Activated T-helper 1 cell treated with Interleukin-2 at 50 U/mL for 16 hours (primary cell): ENCODE measurements at places on chromosomes 3 and 15.

DNA sequence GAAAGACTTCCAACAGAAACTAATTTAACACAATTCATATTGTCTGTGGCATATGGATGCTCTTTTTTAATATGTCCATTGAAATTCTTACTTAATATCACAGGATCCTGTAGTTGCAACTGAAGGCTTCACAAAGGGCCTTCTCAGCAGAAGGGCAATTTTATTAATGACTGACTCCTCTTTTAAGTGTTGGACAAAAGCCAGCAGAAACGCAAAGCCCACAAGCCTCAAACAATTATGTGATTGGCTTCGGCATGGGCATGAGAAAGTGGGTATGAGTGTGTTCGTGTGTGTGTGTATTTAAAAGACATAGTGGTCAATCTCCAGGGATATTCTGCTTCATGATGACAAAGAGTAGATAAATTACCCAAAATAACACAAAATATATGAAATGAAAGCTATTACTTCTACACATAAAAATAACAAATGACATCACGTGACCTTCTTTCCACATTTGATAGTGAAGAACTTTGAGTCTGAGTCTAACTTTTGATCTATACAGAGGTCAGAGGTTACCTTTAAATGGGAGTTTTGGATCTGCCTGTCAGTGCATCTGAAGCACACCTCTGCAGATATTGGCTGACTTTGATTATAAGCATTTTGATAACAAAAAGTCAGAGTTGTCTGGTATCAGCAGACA is 496.9 kb downstream of the CADM2 start:
- no peak for DNase-seq

GRCh38 chr3:148758303-148758884 is 60.7 kb downstream of the AGTR1 start:
- no peak for DNase-seq

DNA sequence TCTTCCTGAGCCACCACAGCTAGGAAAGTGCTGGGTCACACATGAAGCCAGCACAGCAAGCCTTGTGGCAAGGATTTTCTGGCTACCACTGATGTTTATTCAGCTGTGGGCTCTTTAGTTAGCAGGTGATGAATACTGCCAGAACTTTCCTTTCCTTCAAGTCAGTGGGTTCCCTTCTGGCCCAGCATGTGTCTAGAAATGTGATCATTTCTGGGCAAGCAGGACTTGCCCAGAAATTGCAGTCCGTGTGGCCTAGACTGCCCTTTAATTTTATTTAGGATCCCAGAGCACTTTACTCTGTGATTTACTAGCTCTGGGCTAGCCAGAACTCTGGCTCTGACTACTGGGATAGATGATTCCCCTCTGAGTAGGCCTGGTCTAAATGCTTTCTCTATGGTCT is 397.5 kb downstream of the ZIC4 start:
- no peak for DNase-seq

- no peak for DNase-seq
Observed at GRCh38 chr15:81948222-81948621, 97.6 kb downstream of the MEX3B start.

DNA sequence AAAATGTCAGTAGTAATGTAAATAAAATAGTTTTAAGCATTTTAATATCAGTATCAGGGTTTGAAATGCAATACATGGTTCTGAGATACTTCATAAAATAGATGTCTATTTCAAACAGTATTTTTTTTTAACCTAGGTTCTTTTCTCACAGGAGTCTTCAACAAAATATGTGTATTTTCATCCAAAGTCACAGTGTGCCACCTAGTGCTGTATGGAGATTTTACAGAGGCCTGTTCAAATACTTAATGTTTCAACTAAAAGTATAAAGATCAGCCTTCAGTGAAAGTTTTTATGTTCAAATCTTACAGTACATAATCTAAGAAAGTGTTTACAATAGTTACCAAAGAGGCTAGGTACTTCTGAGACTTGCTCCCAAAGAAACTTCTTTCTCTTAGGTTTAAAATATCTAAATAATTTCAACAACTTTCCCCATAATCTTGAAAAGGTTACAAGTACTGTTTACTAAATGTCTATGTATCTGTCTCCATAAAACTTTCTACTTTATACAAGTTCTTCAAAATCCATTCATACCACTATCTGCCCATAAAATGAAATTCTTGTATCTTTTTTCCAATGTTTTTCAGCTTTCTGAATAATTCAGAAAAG is 38.3 kb downstream of the SCAPER start:
- DNase-seq = no peak

- DNase-seq = no peak
Observed at GRCh38 chr3:105906345-105906744, 37.5 kb upstream of the CBLB start.

DNA sequence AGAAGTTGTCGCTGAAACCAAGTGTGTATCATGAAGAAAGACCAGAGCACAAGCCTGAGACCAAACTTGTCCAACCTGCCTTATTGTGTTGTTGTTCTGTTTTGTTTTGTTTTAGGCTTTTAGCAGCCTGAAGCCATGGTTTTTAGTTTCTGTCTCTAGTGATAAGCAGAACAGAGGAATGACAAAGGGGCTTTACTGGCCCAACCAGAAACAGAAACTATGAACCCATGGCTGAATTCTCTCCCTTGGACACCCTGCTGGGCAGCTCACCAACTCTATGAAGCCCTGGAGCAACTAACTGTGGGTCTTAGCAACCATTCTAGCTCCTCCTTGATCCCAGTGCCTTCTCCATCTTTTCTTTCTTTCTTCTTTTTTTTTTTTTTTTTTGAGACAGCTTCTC is 30.3 kb downstream of the HCLS1 start:
- DNase-seq = no peak

DNA sequence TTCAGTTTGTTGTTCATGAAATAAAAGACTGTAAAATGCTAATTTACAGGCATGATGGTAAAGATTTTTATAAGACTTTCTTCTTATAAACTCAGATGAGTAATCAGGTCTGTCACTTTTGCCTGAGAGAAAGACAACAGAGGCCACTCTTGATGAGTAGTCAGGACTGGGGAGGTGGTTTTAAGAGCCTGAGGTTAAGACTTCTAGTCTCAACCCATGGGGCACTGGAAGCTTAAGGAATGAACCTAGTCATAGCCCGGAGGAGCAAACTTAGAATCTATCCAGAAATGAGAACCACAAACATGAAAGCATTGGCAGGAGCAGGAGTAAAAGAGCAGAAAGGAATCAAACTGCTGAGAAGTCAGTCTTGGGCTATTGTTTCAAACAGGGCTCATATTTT is 846.3 kb upstream of the ARPP21 start:
- DNase-seq = no peak

DNA sequence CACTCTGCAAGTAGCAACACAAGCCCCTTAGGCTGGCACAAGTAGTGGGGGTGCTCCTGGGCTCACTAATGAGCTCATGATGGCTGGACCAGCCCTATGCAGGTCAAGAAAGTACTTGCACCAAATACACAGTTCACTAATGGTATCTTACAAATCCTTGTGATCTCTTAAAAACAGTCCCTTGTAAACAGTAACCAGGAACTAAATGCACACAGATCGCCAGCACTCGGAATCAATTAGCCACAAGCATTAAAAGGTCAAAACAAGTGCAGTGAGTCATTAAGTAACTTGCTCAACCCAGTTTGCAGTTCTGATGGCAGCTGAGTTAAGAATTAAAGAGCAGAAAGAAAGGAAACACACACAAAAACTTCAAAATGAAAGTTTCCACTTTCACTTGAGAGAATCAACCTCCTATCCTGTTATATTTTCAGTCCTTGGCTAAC is 43.2 kb downstream of the ARHGEF3 start:
- no peak for DNase-seq

DNA sequence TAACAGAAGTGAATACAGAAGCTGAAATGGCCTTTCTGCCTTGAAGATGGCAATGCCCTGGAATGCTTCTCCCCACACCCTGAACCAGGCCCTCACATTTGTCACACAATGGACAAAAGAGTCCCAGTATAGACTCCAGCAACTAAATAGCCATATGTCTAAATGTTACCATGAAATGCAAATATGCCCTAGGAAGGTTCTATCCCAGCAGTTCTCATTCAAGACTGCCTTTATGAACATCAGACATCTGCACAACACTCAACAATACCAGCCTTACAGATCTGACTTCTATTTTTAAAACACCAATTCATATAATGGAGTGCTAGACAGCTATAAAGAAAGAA is 7.9 kb downstream of the ITGB5 start:
- DNase-seq = no peak
